Kidney (tissue), 22 donors: ENCODE measurements at places on chromosomes 11 and 22. TPM values are rescaled to one million over a fixed set of nuclear protein-coding genes. Genes with fewer than 3 reads are reported as not detected.

DNA sequence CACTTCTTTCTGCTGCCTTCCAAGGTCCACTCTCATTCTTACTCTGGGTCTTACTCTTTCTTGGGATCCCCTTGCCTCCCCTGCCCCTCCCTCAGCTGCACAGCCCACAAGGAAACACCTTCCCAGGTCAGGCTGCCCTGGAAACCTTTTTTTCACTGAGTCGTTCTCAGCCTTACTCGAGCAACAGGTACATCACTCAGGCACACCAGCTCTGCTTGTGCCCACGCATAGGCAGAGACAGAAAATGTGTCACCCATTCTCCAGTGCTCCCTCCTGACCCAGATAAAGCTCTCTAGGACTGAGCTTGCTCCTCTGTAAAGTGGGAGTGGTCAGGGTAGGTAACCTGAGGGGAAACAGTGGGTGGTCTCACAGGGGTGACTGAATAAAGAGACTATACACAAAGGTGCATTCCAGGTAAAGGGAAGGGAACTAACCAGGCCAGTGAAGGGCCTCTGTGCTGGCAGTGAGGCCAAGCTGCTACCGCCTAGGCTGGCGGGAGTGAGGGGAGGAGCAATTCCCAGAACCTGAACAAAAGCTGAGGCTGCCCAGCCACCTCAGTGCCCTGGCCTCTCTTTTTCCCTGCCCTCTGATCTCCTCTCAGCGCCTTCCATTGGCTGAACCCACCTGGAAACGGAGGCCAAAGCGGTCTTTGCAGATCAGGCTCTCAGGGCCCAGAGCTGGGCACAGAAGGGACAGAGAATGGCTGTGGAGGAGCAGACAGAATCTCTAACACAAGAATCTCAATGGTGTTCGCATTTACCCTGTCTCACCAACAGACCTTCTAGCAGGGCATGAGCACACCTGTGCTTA, 15.9 kb downstream of the PRG3 start:
- no peak for DNase-seq

- DNase-seq = peak; percentile 50
Observed at GRCh38 chr11:78168539-78169477, 19.6 kb downstream of the KCTD21 start.

DNA sequence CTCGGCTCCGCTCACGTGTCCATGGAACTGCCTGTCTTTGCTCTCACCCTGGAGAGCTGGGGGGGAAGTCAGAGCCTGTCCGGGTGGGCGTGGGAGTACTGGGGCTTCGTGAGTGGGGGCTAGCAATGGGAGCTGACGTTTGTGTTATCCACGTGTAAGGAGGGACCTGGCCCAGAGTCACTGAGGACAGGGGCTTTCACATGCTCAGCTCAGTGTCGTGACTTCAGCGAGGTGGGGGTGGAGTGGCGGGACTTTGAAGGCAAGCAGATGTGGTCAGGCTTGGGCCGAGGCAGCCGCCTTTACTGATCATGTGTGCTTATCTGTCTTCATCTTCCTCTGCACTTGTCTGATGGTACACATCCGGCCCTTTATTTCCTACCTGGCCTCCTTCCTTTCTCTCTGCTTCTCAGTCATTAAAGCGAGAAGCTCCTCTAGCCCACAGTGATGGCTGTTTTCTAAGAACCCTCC, 113.1 kb upstream of the NNMT start:
- peak; percentile 29 for DNase-seq

GRCh38 chr11:75399344-75400145, at the start of gene RPS3:
TSS of gene RPS3 (plus strand) at chr11:75399518. CDS start at chr11:75399548, 30 bp downstream.
- peak; percentile 98 for DNase-seq

DNA sequence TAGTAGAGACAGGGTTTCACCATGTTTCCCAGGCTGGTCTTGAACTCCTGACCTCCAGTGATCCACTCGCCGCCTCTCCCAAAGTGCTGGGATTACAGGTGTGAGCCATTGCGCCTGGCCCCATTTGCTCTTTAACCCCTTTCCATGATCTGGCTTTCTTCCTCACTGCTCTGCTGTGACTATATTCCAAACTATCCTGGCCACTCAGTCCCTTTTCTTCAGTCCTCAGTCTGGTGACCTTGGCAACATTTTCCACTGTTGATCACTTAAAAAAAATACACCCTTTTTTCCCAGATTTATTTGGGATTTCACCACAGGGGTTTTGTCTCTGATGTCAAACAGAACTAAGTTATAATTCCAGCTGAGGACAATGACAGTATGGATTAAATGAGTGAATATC, 24.5 kb downstream of the MMP20 start:
- DNase-seq = no peak

- DNase-seq = no peak
Observed at GRCh38 chr22:50399751-50400331, 56.7 kb downstream of the PPP6R2 start.

DNA sequence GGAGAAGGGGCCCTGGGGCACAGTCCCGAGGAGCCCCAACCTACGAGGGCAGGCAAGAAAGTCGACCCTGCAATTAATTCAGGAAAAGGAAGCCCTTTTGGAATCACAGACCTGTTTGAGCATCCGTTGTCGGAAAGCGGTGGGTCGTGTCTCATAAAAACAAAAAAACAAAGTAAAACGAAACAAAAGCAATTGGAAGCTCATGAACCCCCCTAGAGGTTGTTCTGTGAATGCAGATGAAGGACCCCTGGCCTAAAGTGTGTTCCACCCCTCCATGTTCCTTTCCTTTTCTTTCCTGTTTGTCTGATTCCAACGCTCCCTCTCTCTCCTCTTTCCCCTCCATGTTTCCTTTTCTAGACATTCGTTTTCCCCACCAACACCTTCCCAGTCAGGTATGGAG, 203.7 kb downstream of the GRIK4 start:
- DNase-seq = no peak

- no peak for DNase-seq
Observed at GRCh38 chr11:14327116-14327515, 31.9 kb downstream of the RRAS2 start.

GRCh38 chr11:27635567-27636037, 64.7 kb downstream of the BDNF start:
- DNase-seq = no peak

DNA sequence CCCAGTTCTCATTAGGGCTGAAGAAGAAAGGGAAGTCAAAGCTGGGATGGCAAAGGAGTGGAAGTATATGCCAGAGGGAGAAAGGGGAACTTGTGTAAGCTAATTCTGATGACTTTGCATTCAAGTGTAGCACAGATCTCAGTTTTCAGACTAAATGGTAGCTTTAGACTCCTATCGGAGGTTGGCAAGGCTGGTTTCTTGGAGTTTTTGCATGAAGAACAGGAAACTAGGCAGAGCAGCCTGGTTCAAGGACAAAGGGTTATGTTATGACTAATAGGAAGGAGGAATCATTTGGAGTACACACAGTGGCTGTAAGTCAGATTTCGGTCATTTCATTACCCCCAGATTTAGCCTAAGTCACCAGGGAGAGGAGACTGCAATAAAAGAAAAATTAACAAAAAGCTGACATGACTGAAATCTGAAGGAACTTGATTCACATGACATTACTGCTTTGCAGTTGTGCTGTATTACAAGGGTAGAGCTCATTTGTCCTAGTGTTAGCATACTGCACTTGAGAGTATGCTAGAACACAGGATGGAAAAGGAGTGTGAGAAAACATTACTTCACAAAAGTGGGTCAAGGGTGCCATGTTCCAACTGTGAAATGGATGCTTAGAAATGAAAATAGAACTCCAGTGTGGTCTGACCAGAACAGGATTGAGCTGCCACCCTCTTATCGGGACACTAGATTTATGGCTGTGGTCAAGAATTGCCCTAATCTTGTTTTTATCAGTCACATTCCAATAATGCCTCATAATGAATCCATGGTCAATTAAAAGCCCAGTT, 23.6 kb downstream of the ADM start:
- no peak for DNase-seq

DNA sequence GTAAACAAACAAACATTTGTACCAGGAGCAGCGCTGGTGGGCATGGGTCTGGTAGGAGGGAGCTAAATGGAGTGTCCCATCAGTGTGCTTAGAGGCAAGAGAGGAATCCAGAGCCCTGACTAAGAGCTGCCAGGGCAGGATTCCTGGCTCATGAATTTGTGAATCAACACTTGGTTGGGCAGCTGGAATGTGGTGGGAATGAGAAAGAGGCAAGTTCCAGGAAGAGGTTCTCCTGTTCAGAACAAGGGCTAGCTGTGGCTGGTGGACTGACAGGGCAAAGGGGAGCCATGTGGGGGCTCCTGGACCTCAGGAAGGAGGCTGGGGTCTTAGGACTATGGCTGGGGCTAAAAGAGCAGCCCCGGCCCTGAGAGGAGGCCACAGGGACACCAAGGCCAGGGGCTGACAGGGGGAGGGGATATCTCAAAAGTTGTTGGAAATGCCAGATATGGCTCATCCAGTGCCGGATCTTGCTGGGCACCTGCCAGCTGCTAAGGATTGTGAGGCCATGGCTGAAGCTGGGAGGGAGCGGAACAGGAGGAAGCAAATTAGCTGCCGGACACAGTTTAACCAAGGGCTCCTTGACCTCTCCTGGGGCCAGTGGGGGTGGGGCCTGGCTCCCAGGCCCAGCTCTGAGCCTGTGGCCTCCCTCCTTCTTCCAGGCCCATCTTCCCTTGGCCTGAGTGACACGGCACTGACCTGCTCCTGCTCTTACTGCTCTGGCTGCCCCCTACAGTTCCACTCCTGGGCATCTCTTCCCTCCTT, 14.6 kb upstream of the P2RY6 start:
- DNase-seq = peak; percentile 82

- DNase-seq = peak; percentile 85
Observed at GRCh38 chr11:67372993-67373647, at the start of gene CLCF1. TSS of gene CLCF1 (minus strand) at chr11:67373598. CDS start at chr11:67373539, 59 bp downstream.

DNA sequence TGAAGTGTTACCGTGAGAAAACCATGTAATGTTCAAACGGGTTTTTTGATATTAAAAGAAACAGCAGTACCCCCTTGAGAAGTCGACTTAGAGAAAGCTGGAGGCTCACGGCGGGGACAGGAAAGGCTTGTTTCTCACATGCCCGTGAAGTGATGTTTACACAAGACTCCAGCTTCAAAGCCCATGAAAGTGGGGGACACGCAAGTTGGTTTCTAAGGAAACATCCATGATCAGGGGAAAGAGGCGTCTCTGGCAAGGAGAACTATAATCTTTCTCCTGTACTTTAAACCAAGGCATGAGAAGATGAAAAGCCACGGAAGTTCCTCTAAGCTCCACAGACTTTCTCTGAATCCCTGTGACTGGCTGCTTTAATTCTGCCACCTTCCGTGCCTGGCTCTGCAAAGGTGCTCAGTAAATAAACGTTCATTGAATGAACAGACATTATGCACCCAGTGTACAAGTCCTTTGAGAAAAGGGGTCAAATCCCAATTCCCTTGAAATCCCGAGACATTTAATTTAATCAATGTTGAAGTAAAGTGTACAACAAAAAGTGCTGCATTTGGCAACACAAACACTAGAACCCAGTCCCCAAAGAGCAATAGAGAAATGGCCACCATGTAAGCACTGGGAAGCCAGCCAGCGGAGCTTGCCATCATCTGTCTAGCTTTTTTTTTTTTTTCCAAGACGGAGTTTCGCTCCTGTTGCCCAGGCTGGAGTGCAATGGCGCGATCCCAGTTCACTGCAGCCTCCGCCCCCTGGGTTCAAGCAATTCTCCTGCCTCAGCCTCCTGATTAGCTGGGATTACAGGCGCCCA, 58.7 kb downstream of the AHNAK start:
- DNase-seq = peak; percentile 50

DNA sequence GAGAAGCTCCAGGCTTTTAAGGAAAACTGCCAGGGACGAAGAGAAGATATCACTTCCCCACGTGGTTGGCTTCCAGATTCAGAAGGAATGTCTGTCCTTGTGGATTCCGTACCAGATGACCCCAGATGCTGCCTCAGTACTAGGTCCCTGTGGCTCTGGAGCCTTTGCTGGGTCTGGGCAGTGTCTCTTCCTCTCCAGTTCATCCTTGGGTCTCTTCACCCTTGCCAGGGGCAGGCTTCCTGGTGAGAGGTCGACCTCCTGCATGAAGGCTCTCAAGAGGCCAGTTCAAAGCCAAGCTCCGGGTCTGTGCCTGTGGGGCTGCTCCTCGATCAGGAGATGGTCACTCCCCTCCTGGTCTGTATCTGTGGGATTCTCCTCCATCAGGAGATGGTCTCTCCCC, 74.7 kb upstream of the B3GAT1 start:
- DNase-seq = no peak

DNA sequence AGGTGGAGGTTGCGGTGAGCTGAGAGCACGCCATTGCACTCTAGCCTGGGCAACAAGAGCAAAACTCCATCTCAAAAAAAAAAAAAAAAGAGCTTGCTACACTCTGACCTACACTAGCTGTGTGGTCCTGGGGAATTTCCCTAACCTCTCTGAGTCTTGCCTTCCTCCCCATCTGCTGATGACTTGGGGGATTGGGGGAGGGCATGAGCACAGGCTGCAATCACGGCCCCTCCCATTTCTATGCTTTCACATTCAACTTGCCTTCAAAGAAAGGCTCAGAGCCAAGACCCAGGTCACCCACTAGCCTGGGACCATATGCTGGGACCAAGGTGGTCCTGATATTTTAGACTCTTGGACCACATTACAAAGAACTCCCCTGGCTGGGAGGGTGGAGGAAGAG, 39.8 kb upstream of the TEF start:
- DNase-seq = no peak

GRCh38 chr11:80365980-80366379, 925.1 kb upstream of the TENM4 start:
- no peak for DNase-seq

DNA sequence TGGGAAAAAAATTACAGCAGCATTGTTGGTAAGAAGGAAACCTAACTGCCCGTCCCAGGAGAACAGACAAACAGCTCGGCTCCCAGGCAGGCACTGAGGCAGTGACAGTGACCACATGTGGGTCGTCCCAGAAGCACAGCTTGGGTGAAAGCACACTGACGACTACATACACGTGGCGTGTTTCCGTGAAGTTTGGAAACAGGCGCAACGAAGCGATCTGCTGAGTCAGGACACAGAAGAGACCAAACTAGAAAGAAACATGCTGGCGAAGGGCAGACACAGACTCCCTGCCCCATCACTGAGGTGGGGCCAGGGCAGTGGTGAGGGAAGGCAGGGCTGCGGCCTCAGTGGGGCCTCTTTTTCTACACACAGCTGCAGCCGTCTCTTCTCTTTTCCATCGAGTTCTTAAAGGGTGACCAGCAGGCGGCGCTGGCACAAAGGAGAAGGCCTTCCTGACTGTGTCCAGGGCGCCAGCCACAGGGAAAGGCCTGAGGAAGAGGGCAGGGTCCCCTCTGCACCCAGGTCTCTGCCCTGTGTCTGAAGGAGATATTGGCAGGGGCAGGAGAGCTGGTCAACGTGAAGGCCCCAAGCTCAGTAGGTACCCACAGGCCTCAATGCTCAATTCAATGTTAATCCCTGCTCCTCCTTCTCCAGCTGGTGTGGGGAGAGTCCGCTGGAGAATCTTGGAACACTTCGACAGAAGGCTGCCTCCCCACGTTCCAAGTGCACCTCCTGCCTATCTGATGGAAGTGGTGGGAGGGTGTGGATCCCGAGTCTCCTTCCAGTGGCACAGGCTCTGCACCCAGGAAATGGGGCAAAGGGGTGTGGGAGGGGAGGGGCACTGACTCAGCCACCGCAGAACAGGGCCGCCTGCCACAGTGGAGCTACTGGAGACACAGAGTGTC, 19.9 kb downstream of the CARS1 start:
- DNase-seq = peak; percentile 80

Gene OR5B21
- not detected for total RNA-seq

Gene AIFM3
- total RNA-seq = 3.1 TPM

Gene OR8B3
- total RNA-seq = not detected

Gene KRTAP5-1
- not detected for total RNA-seq

Gene OR2AT4
- total RNA-seq = not detected

Gene CPT1A
- 61.5 TPM for total RNA-seq

Gene CHRDL2
- total RNA-seq = 2.0 TPM

Gene CBLIF
- not detected for total RNA-seq

Gene OR8G5
- total RNA-seq = not detected

Gene C1QTNF5
- total RNA-seq = 42.8 TPM

Gene TSPAN32
- 6.1 TPM for total RNA-seq

Gene MRGPRE
- total RNA-seq = 0.22 TPM
